Stimulated activated CD8-positive, alpha-beta memory T cell treated with anti-CD3 and anti-CD28 coated beads, Interleukin-7, amount 100 ng/mL, for 1 hour (primary cell): ENCODE measurements at places on chromosomes 12 and 14.

- DNase-seq = no peak
Observed at GRCh38 chr12:2417481-2418160, 364.8 kb downstream of the CACNA1C start.

DNA sequence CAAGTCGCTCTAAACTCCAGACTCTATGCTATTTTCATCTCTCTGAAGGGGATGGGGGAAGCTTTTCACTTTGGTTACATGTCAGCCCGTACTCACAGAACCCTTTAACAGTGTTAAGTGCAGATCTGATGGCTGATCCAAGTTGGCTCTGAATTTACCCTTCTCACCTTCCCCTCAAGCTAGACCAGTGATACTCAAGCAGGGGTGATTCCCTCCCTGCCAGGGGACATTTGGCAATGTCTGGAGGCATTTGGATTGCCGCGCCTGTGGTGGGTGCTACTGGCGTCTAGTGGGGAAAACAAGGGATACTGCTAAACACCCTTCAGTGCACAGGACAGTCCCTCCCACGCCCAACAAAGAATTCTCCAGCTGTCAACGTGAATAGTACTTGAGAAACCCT, 6.0 kb upstream of the TEX52 start:
- DNase-seq = no peak

DNA sequence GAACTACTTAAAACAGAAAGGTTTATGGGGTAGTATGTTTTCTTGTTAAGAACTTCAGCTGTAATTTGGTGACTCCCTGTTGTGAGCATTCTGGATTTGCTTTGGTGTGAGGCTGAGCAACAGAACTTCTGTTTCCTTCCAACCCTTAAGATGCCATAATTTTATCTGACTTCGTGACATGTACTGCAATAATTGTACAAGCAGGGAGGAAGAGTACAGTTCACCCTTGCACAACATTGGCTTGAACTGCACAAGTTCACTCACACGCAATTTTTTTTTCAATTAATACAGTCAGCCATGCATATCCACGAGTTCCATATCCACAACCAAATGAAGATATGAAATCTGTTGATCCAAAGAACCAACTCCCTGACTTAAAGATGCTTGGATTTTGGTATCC, 42.9 kb upstream of the ANKS1B start:
- DNase-seq = no peak

GRCh38 chr14:53525608-53526007, 372.5 kb upstream of the DDHD1 start:
- DNase-seq = no peak

- DNase-seq = no peak
Observed at GRCh38 chr14:63432228-63432627, 110.9 kb downstream of the PPP2R5E start.

- no peak for DNase-seq
Observed at GRCh38 chr14:34359420-34360117, 102.5 kb downstream of the SPTSSA start.

- DNase-seq = no peak
Observed at GRCh38 chr12:22765421-22766130, 140.6 kb downstream of the ETNK1 start.
